AG10803 (cell line): ENCODE measurements at places on chromosomes 4 and X.

- peak; percentile 80 for DNase-seq
Measured at GRCh38 chr4:102620697-102621497, 119.7 kb downstream of the NFKB1 start.

DNA sequence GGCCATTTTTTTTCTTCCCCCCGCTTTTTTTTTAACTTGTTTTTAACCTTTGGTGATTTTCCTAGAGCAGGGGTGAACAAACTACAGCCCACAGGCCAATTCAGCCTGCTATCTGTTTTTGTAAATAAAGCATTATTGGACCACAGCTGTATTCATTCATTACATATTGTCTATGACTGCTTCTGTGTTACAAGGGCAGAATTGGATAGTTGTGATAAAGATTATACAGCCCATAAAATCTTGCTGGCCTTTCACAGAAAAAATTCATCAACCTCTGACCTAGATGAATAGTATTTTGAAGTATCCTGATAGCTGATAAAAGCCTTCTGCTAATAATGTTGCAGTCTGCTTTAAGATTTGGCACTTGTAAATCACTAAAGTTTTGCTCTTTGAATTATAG lies 63.4 kb downstream of the SMAD1 start:
- DNase-seq, result no peak

GRCh38 chr4:77007358-77008230 lies 58.0 kb downstream of the SEPTIN11 start:
- peak; percentile 74 for DNase-seq

DNA sequence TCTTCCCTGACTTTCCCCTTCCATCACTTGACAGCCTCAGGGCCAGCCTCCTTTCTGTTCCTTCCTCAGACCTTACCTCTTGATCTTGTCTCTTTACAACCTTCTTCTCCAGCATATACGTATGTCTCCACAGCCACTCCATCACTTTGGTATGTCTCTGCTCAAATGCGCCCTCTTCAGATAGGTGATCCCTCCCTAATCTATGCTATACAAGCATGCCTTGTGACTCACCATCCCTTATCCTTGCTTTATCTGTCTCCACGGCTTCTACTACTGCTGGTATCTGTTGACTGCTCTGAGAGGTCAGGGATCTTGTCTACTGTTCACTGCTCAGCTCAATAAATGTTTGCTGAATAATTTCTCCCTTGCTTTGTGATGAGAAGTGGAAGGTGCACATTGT lies 9.0 kb downstream of the ARAP2 start:
- DNase-seq, result no peak

- DNase-seq, result peak; percentile 31
Measured at GRCh38 chrX:11447418-11447817, 154.2 kb downstream of the AMELX start.

GRCh38 chrX:49106930-49107329 lies 16.6 kb downstream of the GPKOW start:
- peak; percentile 56 for DNase-seq

GRCh38 chr4:110518889-110519490 lies 43.0 kb downstream of the ENPEP start:
- peak; percentile 20 for DNase-seq

- DNase-seq, result peak; percentile 15
Measured at GRCh38 chr4:174578366-174578765, 56.1 kb upstream of the HPGD start.

- no peak for DNase-seq
Measured at GRCh38 chr4:174047363-174047762, 236.1 kb downstream of the FBXO8 start.

DNA sequence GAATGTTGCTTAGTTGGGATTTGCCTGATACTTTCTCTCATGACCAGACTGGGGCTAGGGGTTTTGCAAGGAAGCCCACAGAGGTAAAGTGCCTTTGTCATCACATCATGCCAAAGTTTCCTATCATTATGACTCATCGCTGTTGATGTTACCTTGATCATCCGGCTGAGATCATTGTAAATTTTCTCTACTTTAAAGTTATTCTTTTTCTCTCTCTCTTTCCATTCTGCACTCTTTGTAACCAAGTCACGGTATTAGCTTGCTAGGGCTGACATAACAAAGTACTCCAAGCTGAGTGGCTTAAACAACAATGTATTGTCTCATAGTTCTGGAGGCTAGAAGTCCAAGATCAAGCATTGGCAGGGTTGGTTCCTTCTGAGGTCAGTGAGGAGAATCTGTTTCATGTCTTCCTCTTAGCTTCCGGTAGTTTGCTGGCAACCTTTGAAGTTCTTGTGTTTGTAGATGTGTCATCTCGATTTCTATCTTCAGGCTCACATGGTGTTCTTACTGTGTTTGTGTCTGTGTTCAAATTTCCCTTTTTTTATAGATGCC lies 113.0 kb downstream of the DTHD1 start:
- no peak for DNase-seq

DNA sequence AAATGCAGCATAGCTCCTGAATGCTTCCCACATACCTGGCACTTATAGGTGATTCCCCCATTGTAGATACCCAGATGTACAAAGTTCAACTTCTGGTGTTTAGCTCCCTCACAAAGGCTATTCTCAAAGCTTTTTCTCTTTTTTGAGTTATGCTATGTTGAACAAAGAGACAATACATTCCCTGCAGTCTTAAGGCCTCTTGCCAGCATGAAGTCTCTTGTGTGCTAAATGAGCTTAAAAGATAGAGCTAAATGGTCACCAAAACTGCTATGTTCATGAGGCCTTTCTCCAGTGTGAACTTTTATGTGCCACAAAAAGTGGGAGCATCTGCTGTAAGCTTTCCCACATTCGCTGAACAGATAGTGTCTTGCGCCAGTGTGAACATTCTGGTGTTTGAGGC lies 111.2 kb upstream of the TMEM47 start:
- no peak for DNase-seq

GRCh38 chr4:98656886-98657285 lies 1.5 kb downstream of the TSPAN5 start:
- no peak for DNase-seq

DNA sequence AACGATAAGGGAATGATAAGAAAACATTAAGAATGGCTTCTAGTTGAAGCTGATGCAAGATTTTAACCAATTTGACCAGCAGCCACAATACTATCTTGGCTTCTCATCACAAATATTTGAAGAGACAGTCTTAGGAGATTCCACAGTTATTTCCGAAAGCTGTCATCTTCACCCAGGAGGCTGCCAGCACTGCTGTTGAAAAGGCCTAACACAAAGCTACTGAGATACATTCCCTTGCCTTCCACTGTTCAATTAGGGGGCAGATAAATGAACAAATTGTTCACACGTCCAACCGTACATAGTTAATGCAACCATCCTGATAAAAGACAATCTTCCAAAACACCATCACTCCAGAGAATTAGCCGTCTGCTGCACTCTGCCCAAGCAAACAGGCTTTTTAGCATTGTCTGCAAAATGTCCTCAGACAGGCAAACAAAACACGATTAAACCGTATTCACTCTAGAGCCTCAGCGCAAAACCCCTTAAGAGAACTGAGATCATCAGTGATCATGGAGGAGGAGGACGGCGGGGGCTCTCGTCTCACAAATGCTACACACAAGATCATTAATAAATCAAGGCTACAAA lies 189.8 kb upstream of the PSAPL1 start:
- DNase-seq, result peak; percentile 60

DNA sequence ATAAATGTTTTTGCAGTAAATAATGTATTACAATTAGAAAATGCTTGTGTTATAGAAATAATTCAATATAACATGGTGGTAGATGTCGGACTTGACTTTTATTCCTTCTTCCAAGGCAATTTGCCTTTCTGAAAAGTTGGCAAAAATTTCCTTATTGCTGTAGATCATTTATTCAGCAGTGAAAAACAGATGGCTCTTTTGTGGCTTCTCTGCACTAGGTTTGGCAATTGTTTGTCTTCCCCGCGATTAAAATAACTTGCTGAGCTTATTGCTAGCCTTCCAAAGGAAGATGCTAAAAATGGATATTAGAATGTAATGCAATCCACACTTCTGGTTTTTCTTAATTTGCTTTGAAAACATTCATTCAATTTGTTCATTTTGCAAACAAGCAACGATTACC lies 1977.9 kb upstream of the ADGRL3 start:
- no peak for DNase-seq

GRCh38 chr4:117447925-117448324 lies 362.5 kb upstream of the TRAM1L1 start:
- DNase-seq, result no peak

GRCh38 chrX:139018436-139018835 lies 306.9 kb upstream of the FGF13 start:
- DNase-seq, result no peak

- peak; percentile 35 for DNase-seq
Measured at GRCh38 chr4:8319731-8320385, 50.3 kb downstream of the HTRA3 start.

GRCh38 chr4:175380841-175381240 lies 431.2 kb downstream of the GPM6A start:
- no peak for DNase-seq

DNA sequence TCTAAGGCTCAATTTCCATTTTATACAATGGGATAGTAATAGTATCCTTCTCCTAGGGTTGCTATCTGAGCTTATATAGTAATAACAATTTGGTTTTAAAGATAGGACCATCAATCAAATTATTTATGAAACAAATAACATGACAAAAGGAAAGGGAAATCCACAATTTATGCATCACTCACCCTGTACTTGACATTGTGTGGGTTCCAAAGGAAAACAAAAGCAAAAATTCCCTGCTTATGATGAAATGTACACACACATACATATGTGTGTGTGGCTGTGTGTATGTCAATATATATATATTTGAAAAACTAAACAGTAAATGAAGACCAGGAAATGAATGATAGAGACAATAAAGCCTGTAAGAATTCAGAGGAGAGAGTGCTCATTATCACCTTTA lies 2.9 kb upstream of the TNIP3 start:
- no peak for DNase-seq

DNA sequence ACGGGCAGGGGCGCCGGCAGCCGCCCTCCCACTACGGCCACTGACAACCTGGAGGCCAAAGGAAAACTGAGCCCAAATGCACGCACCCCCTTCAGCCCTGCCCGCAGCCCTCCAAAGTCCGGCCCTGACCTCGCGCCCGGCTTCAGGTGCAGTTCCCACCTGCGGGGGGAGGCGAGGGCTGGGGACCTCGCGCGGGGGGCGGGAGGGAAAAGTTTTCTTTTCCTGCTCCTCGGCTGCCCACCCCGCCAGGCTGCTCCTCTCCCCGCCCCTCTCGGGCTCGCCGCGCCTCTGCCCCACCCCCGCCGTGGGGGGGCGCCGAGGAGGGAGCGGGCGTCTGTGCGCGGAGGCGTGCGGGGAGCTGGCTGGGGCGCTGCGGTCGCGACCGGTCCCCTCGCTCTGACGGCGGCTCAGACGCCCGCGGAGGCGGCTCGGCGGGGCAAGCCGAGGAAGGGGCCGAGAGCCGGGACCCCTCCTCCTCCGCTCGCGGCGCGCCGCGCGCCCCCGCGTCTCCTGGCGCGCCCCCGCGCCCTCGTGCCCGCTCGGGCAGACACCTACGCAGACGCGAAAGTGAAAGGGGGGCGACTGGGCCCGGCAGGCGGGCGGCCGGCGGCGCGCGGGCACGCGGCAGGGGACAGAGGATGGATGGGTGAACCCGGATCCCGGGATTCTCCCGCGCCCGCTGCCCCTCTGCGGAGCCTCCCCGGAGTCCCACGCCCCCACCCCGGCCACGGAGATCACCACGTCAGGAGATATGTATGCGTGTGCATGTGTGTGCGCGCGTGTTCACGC lies 3.1 kb upstream of the NR3C2 start:
- no peak for DNase-seq

- DNase-seq, result no peak
Measured at GRCh38 chrX:133706890-133707289, 278.5 kb downstream of the GPC3 start.

DNA sequence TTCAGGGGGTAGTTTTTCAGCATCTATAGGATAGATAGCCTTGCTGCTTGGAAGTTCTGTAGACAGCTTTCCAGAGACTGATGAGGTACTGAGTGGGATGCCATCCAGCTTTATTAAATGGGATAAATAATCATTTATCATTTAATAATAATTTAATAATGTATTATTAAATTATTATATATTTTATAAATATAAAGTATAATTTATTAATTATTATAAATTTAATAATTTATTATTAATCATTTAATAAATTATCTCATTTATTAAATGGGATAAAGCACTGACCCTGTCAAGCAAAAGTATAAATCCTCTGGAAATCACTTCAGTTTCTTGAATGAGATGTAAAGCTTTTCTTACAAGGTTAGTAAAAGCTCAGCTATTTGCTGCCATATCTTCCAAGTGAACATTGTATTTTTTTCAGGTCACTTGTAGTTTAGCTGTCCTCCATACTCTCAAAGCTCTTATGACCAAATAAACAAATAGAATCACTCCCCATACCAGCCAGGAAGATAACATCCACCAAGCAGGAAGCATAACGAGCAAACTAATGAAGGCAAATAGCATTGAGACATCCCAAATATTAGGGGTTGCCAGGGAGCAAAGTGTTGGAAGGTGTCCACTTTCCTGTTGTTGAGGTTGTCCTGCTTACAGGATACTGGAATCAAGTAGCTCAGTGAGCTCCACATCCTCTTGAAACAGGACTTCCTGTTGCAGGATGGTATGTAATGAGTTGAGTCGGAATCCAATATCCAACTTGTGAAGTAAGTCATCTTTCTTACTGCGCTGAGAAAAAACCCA lies 88.9 kb downstream of the ZNF674 start:
- no peak for DNase-seq

DNA sequence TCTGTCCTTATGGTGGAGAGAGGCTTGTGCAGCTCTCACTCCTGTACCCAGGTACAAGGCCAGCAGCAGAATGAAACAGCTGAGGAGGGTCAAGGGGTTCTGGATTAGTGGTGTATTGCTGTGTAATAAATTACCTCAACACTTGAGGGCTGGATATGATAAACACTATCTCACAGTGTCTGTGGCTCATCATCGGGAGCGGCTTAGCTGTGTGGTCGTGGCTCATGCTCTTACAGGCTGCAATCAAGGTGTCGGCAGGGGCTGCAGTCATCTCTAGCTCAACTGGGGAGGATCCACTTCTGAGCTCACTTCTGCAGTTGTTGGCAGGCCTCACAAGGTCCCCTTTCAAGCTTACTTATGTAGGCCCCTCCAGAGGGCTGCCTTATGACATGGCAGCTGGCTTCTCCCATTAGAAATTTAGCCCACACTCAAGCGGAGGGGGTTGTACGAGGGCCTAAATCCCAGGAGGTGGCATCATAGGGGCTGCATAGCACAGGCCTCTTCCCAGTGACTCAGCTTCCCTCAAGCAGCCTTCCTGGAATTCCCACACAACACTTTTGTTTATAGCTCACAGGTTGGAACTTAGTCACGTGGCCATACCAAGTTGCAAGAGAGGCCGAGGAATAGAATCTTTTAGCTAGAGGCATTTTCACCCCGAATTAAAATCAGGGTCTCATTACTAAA lies 148.2 kb upstream of the RPS6KA3 start:
- peak; percentile 33 for DNase-seq

GRCh38 chrX:103729015-103729414 lies 18.3 kb downstream of the TMEM31 start:
- DNase-seq, result no peak

- DNase-seq, result no peak
Measured at GRCh38 chrX:118990512-118991227, 16.3 kb downstream of the LONRF3 start.

DNA sequence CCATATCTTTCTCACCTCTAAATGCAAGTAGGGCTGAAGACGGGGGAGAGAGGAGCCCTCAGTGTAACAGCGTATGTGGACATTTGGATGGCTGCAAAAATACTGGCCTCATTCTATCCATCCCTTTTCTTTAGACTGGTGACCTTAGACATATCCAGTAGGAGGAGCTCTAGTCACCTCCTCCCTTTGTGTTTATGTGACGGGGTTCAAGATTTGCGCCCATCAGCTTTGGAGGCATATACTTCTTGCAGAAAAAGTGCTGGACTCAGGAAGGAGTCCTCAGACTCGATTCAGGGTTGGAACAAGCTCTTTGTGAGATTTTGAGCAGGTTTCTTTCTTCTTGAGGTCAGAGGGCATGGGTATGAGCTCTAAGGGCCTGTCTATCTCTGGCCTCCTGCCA lies 86.2 kb downstream of the MAMLD1 start:
- DNase-seq, result no peak
